ENCODE measurements at places on chromosomes 6 and 20.

- DNase-seq = peak; percentile 85
These were observed 113.9 kb upstream of the PRSS16 start for GRCh38 chr6:27133281-27134227.

DNA sequence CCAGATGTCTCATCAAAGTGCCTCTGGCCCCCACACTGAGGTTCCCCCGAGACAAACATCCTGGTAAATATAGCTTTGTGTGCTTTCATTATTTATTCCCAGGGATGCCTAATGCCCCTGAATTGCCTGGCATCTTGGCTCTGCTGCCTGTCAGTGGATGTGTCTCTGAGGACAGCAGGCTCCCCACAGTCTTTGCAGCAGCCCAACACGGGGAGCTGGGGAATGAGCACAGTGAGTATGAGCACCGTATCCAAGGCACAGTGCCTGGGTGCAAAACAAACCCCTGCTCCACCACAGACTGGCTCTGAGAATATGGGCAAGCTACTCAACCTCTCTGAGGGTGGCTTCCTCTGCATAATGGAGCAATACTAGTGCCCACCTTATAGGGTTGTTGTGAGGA is 165.9 kb downstream of the PTPRT start:
- DNase-seq = no peak

- DNase-seq = no peak
These were observed 111.6 kb downstream of the BFSP1 start for GRCh38 chr20:17419479-17420041.

- DNase-seq = no peak
These were observed 969.1 kb upstream of the DEFB115 start for GRCh38 chr20:30288346-30288745.
